ENCODE measurements at places on chromosomes 7 and 10.
A peak's percentile ranks its signal among the peaks of the same experiment; 100 is the strongest.

- no peak for DNase-seq
These were observed 94.9 kb downstream of the CARD11 start for GRCh38 chr7:2948749-2949148.

GRCh38 chr7:120539321-120539720 lies 266.3 kb downstream of the KCND2 start:
- no peak for DNase-seq

DNA sequence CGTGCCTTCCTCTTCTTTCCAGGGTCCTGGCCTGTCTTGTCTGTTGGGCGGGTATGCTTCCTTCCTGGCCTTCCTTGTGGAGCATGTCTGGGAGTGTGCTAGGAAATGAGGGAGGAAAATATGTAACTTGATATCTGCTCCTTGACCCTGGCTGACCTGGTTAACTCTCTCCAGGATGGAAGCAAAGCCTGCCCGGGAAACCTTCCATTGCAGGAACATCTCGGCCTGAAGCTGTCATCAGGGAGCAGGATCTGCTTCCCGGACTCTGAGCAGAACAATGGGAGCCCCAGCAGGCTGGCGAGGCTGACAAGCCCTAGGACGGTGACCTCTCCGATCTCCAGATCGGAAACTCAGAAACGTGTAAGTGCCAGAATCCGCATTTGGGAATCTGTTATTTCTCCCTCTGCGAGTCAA lies 340.3 kb downstream of the FRMD4A start:
- no peak for DNase-seq

DNA sequence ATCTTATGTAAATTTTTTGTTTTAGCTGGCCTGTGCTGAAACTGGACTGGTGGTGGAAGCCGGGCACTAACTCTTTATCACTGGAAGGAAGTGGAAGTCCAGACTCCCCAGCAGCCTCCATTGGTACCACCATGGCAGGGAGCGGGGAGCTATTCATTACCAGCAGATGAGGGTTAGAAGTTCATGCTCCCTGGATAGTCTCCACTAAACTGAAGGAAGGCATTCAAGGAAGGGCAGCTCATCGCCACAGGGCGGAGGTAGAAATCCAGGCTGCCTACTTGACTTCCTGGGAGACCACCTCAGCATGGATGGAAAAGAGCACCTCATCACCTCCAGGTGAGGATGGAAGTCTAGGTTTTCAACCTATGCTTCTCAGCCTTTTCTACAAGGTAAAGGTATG lies 130.9 kb downstream of the SLC16A9 start:
- DNase-seq: no peak

DNA sequence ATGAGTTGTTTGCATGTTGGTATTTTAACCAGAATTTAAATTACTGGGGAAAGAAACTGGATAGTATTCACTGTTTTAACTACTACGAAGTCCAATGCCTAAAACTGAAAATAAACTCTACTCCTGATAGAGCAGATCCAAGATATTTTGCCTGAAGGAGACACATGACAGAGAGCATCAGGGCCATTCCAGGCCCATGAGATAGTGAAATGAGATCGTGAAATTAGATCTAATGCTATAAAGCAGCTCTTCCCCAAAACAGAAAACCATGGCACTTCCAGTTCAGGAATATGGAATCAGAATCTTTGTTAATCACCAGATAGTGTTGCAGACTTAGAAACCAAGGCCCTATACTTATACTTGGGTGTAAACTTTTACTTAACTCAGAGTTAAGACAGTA lies 124.3 kb upstream of the CACNA2D1 start:
- DNase-seq: no peak

GRCh38 chr7:122528879-122529481 lies 169.9 kb downstream of the RNF133 start:
- peak; percentile 25 for DNase-seq

All from NCI-H2081 treated with DMSO at 0.1 percent for 48 hours (cell line).